ENCODE measurements at places on chromosomes 4 and X.

- no peak for DNase-seq
Measured at GRCh38 chr4:6972911-6973310, 63.3 kb downstream of the TBC1D14 start.

GRCh38 chr4:22573198-22573597 is 57.3 kb upstream of the ADGRA3 start:
- DNase-seq: no peak

GRCh38 chr4:36081185-36081584 is 163.1 kb downstream of the ARAP2 start:
- DNase-seq: no peak

- DNase-seq: no peak
Measured at GRCh38 chr4:151675411-151675971, 85.3 kb downstream of the GATB start.

- no peak for DNase-seq
Measured at GRCh38 chr4:48558026-48558425, 68.0 kb downstream of the ZAR1 start.

DNA sequence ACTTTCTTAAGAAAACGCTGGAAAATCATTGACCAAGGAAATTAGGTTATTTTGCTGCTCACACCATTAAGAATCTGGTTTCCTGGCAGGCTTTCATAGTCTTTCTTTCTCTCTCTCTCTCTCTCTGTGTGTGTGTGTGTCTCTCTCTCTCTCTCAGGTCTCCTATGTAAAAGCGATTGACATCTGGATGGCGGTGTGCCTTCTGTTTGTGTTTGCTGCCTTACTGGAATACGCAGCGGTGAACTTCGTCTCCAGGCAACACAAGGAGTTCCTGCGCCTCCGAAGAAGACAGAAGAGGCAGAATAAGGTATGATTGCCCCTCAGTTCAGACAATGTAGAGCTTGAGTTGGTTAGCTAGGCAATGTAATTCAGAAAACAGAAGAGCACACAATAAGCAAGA is 161.2 kb downstream of the GLRA2 start:
- no peak for DNase-seq

GRCh38 chr4:127047930-127048329 is 584.8 kb upstream of the INTU start:
- no peak for DNase-seq

DNA sequence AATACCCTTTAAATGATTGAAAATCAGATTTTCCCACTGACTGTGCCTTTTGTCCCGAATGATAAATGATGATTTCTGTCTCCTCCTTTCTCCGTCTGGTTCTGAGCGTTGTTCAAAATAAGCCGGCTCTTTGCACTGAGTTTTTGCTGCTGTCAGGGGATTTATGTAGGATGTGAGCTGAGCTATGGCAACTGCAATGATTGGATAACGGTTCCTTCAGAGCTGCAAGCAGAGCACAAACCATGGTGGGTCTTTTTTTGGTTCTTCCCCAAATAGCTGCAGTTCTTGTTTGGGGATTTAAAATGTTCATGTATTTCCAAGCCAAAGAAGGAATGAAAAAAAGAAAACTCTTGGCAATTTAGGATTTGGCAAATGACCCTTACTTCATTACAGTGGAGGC is 124.5 kb upstream of the CASK start:
- no peak for DNase-seq

GRCh38 chr4:8553216-8553615 is 27.0 kb upstream of the GPR78 start:
- DNase-seq: no peak

GRCh38 chr4:187070158-187070557 is 346.5 kb upstream of the FAT1 start:
- no peak for DNase-seq

DNA sequence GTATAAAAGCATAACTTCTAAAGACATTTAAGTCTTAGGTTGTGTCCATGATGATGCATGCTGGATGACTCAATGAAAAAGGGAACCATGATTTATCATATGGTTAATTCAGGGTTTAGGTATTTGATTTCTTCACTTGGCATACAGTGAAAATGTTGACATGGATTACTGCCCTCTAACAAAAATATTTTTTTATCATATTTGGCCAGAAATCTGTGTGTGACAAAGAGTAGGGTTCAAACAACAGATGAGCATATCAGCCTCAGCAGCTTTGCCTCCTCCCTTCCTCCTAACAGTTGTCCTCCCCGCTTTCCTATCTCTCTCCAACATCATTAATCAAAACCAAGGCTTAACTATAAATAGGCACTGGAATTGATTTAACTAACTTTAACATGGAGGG is 46.3 kb downstream of the ARHGAP6 start:
- no peak for DNase-seq

GRCh38 chr4:159296061-159296460 is 193.2 kb downstream of the RAPGEF2 start:
- no peak for DNase-seq

- DNase-seq: no peak
Measured at GRCh38 chrX:53075011-53075410, 7.2 kb upstream of the TSPYL2 start.

DNA sequence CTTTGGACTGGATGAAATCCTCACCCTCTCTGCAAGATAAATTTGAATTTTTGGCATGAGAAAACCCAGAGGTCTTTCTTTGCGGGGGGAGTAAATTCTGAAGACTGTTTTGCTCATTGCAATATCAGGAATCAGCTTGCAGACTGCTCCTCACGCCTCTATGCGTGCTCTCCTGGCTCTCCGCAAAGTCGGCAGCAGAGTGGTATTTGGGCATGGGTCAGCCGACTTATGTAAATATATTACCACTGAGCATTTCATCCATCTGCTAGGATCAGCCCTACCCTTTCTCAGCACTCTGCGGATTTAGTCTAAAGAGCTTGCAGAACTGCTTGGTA is 288.0 kb downstream of the ASMT start:
- no peak for DNase-seq

DNA sequence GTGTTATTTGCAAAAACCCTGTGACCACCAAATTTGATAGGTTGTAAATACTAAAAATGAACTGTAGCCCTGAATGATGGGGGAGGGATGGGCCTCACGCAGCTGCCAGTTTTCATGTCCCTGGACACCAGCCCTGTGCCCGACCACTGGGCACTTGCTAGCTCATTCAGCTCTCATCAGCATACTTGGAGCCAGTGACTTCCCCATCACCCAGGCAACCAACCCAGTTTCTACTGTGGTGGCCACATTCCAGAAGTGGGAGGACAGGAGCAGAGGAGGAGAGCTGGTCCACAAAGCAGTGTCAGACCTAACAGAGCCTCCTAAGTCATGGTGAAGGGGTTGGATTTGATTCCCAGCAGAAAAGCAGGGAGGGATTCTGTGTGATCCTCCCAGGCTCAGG is 128.2 kb downstream of the CPEB2 start:
- no peak for DNase-seq

DNA sequence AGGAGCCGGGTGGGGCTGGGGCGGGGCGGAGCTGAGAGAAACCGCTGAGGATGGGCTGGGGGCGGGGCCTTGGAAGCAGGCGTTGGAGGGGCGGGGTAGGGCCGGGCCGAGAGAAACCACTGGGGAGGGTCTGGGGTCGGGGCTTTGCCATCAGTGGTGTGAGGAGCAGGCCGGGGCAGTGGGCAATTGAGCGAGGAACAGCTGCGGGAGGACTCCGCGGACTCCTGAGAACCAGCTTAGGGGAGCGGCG is 1.3 kb upstream of the EOLA2 start:
- no peak for DNase-seq

DNA sequence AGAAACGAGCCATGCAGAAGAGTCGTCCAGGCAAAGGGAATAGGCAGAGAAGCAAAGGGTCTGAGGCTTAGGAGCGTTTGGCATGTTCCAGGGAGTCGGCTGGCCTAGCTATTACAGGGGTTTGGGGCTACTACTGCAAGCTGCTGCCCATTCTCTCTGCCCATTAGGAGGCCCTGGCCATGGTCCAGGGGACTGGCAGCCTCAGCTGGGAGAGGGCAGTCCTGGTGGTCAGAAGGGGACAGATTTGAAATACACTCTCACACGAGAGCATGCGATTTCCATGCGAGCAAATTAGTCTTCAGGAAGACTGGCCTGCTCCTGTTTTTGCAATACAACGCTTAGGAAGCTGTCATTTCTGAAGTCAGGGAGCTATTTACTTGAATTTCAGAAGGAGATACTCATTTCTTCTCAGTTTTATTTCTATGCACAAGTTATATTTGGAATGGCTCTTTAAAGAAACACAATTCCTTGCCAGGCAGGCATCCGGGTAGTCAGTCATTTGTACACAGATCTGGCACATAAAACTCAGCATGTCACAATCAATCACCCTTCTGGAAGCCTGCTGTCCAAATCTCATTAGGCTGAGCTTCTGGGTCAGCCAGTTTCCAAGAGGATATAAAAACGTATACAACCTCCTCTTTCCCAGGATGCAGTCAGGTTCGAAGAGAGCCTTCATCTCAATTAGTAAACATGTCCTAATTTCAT is 27.0 kb downstream of the PROM1 start:
- no peak for DNase-seq

GRCh38 chrX:69093960-69094871 is 71.0 kb downstream of the PJA1 start:
- DNase-seq: no peak

- DNase-seq: no peak
Measured at GRCh38 chr4:24244663-24245490, 339.5 kb downstream of the DHX15 start.

DNA sequence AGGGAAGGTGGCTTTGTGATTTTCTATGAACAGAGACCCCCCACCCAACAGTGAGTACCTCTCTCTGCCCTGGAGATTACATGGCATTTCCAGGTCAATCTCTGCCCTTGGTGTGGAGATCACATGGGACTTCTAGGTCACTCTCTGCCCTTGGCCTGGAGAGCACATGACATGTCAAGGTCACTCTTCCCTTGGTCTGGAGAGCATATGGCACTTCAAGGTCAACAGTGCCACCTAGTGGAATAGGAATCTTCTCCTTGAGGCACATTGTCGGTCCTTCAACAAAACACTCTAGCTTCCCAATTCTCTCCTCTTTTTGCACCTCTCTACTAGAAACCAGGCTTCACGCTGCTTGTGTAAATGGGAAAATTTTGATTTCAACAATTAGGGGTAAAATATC is 66.2 kb upstream of the TACR3 start:
- DNase-seq: no peak

DNA sequence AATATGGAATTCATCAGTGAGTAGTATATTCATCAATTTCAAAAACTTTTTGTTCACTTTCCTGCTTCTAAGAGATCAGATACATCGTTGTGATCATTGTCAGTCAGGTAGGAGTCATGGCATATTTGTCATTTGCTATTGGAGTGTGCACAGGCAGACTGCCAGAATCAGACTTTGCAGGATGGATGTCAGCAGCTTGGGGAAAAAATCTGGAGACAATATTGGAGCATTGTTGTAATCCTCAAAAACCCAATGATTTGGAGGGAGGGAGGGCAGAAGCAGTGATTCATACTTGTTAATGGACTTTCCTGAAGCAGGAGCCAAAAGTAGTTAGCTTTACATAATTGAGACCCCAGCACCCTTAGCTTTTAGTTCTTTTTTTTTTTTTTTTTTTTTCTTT is 59.6 kb upstream of the DRP2 start:
- no peak for DNase-seq

- DNase-seq: no peak
Measured at GRCh38 chrX:105229146-105229545, 8.7 kb upstream of the TEX13A start.

DNA sequence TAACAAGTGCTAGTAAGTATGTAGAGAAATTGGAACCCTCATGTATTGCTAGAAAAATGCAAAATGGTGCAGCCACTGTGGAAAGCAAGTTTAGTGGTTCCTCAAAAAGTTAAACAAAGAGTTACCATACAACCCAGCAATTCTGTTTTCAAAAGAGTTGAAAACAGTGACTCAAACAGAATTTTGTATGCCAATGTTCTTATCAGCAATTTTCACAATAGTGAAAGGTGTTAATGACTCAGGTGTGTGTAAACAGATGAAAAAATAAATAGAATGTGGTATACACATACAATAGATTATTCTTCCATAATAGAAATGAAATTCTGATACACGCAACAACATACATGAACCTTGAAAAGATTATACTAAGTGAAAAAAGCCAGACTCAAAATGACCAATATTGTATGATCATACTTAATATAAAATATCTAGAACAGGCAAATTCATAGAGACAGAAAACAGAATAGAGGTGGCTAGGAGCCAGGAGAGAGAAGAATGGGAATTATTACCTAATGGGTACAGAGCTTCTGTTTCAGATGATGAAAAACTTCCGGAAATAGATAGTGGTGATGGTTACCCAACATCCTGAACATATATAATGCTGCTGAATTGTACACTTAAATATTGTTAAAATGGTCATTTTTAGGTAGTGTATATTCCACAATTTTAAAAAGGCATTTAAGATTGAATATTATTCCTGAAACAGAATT is 51.6 kb downstream of the WDFY3 start:
- DNase-seq: no peak

DNA sequence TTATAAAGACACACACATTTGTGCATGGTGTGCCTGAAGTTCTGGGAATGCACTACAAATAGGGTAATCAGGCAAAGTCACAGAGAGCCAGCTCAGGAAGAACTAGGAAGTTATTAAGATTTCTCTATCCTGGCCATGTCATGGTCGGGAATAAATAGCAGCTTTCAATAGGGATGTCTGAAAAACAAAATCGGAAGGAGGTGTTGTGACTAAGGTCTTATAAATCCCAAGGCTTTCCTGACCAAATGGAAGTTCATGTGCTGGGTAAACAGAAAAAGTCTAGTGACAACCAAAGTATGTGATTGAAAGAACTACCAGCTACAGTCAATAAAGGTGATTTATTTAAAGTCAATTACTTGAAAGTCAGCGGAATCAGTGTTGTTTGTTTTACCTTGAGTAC is 262.5 kb upstream of the HS3ST1 start:
- DNase-seq: no peak

DNA sequence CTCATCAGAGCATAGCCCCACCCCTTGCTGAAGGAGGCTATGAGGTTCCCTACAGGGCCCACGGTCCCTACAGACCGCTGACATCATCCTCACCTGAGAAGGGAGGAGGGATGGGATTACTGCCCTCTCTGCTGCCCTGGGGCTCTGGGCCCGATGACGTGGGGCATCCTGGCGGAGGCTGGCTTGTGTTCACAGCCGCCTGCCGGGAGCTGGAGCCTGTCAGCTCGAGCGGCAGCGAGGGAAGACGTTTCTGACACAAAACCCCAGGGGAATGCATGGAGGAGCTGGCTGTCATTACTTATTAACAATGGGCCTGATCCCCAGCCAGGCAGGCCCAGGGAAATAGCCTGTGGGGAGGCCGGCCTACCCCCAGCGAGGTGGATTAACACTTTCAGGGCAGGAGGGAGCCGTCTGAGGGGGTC is 106.6 kb upstream of the ATP6AP2 start:
- no peak for DNase-seq

DNA sequence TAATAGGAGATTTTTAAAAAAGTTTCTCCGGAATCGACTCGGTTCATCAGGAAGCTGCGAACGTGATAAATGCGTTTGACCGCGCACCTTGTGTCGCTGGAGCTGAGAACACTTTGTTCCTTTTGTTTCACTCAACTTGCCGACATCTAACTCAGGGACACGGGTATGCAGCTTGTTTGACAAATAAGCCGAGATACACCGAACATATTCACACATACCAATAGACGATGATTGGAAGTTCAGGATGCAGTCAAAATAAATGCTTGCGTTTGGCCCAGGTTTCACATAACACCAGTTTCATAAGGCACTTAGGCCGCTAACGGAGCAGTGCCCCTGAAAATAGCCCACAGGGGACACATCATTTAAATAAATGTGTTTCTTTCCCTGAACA is 932 bp upstream of the SHISA3 start:
- DNase-seq: no peak

GRCh38 chr4:184471881-184472613 is 2.3 kb downstream of the IRF2 start:
- DNase-seq: no peak

- no peak for DNase-seq
Measured at GRCh38 chrX:16125520-16126149, 2.3 kb downstream of the GRPR start.

All from activated T-cell treated with anti-CD3 and anti-CD28 coated beads, Interleukin-2, amount 50 U/mL, for 4 hours (primary cell).